ENCODE measurements at places on chromosomes 11 and 22.

DNA sequence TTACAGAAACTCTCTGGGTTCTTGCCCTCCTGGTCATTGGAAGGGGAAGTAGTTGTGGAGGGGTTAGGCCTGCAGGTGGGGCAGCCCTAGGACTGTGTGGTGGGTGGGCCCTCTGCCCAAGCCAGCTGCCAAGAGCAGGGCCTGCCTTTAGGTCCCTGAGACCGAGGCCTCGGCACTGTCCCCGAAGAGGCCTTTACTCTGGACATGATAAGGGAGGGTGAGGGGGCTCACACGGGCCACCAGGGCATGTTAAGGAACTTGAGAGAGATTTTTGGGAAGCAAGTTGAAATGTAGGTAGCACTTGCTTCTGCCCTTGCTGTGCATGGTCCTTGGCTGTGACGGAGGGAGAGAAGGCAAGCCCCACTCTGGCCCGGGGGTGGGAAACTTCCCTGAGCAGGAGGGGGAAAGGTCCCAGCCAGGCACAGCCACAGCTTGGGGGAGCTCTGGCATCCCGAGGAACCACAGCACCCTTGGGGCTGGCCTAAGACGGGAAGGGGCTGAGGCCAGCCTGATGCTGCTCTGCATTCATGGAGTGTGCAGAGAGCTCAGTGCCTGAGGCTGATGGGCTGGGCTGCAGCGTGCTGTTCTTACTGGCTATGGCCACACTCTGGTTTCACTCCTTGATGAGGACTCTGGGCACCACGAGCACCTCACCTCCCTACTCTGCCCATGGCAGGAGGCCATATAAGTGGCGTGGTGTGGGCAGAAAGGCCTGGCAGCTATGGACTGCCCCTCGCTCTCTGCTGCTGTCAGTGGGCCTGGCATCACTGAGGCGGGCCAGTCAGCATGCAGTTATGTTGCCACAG lies 7.8 kb upstream of the RANBP1 start:
- DNase-seq = no peak

DNA sequence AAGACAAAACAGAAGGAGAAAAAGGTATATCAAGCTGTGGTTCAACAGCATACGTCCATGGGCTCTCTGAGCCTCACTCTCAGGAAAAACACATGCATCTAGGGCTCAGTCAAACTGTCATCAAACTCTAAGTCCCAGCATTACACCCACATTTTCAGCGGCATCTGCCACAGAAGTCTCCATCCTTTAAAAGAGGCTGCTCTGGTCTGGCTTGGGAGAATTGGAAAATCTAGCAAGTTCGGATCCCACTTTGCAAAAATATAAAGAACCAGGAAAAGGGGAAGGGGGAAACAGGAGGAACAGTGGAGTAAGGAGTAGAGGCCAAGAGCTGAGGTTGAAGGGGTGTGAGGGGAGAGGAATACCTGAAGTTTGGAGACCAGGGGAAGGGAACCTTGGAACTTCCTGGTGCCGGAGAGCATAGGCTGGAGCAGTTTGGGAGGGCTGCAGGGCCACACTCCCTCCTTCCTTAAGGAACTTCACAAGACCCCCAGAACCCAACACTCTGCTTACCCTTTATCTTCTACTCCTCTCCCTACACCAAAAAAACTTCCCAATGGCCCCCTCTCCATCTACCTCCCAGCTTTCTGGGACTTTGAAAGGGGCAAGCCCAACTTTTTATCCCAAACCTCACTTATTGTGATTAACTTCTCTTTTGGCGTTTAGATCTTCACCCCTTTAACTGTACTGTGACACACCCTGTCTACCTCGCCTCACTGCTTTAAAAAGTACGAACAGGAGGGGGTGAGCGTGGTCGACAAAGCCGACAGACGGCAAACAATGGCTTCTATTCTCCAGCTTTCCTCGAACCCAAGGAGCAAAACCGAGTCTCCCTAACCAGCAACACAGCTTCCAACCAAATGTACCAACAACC lies 4.0 kb downstream of the PAX6 start:
- DNase-seq = peak; percentile 18

- no peak for DNase-seq
Measured at GRCh38 chr11:97610854-97611253, 1221.0 kb downstream of the JRKL start.

DNA sequence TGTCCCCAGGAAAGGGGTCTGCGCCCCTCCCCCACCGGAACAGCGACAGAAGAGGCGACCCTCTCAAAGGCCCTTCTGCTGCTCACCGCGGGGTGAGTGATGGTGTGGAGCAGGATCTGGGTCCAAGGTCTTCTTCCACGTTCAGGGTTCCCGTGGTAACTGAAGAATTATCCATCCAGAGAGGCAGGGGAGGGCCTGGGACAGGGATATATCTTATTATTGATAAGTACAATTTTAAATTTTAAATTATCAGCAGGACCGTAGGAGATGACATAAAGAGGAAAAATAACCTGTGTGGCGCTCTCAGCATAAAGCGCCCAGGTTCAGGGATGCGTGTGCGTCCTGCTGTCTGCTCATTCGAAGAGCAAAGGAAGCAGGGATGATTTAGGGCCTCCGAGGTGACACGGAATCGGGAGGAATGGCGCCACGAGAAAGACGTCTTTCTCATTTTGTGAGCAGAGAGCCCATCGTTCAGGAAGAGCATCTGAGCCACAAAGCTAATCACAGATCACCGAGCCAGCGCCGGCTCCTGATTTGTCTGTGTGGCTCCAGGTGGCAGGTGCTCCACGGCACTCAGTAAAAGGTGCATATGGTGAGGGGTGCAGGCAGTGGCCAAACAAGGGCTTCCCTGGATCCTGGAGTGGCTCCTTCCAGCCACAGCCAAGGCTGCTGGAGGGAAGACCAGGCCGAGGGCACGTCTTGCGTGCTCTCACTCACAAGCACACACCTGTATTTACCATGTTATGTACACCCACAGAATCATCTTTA lies 19.3 kb downstream of the KRTAP5-5 start:
- no peak for DNase-seq

GRCh38 chr22:26783885-26784284 lies 126.5 kb downstream of the MIAT start:
- no peak for DNase-seq

GRCh38 chr11:128581561-128582272 lies 5.6 kb downstream of the ETS1 start:
- no peak for DNase-seq

Measured in GM13976 (cell line).